EH (cell line): ENCODE measurements at places on chromosomes 12 and 14.

DNA sequence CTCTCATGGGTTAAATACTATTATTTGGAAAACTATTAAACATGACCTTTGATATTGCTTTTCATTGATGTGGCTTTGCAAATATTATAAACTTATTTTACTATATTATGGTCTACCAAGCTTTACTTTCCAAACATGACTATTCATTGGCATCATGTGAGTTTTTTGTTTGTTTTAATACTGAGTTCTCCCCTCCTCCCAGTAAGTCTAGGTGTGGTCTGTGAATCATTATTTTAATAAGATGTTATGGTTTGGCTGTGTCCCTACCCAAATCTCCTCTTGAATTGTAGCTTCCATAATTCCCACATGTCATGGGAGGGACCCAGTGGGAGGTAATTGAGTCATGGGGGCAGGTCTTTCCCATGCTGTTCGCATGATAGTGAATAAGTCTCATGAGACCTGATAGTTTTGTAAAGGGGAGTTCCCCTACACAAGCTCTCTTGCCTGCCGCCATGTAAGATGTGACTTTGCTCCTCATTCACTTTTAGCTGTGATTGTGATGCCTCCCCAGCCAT, 80.0 kb downstream of the BORCS5 start:
- DNase-seq: peak; percentile 29

GRCh38 chr14:99063620-99064225, 208.3 kb downstream of the BCL11B start:
- no peak for DNase-seq

DNA sequence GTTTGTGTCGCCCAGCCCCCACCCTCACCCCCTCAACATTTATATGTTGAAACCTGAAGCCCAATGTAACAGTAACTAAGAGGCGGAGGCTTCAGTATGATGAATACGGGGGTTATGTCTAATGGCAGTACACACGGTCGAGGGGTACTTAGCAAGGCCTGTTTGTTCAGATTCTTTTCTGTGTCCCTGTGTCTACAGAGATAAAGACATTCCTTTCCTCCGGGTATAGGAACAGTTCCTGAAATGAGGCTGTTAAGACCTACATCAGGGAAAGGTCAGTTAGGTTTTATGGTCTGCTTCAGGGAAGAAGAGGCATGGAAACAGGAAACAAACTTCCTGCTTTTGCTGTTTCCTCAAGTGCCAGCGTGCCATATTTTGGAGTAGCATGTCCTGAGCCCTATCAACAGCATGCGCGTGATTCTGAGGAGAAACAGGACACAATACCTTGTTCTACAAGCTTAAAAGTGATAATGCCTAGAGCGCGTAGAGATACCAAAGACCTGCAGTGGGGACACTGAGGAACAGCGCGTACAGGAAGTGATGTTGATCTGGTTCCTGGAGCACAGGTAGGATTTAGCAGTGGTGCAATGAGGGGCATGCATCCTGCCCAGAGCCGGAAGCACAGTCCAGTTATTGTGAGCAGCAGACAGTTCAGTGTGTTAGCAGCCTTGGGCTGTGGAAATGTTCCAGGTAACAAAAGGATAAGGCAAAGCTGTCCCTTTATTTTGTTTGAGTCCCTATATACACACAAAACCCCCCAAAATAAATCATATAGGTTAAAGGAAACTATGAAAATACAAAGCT, 47.2 kb downstream of the FGD4 start:
- no peak for DNase-seq

DNA sequence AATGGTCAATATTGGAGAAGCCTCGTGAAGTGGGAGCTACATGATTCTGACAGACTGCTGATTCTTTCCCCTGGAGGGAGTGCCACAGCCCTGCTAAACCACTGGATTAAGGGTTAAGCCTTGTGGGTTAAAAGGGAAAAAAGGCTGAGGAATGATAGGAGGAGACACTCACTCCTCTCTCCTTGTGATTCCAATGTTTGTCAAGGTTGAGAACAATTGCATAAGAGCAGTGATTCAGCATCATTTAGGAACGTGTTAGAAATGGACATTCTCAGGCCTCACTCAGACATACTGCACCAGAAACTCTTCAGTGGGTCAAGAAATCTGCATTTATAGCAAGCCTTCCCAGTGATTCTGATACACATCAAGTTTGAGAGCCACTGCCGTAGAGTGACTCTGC, 87.8 kb upstream of the GZMB start:
- no peak for DNase-seq

GRCh38 chr12:48489012-48489411, 6.7 kb downstream of the C12orf54 start:
- peak; percentile 67 for DNase-seq

DNA sequence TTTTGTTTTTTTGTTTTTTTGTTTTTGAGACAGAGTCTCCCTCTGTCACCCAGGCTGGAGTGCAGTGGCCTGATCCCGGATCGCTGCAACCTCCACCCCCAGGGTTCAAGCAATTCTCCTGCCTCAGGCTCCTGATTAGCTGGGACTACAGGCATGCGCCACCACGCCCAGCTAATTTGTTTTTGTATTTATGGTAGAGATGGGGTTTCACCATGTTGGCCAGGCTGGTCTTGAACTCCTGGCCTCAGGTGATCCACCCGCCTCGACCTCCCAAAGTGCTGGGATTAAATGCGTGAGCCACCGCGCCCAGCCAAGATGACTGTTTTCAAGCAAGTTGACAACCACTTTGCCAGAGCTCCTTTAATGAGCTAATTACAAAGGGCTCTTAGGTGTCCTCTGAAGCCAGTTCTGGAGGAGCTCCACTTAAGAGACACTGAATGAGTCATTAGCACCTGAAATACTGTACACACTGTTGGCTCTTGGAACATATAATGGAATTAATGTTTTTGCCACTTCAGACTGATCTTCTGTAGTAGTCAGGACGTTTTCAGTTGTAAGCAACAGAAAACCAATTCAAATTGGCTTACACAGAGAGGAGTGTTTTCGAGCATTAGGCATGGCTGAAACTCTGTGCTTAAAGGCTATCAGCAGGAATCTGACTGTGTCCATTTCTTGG, 55.4 kb upstream of the MED13L start:
- no peak for DNase-seq

DNA sequence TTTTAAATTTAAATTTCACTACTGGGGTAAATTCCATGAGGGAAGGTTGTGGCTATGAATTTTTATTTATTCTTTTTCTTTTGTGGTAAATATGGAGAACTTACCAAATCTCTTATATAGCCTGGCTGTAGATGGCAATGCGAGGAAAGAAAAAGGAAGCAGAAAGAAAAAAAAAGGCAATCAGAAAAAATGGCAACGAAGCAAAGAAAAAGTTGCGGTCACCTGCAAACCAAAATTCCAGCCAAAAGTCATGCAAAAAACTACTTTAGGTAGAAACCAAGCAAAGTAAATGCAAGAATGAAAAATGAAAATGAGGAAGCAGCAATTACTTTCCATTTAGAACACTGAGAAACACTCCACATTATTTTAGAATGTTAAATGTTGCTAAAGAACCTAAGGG, 69.5 kb upstream of the GNPNAT1 start:
- DNase-seq: no peak

- no peak for DNase-seq
Measured at GRCh38 chr12:123135688-123136087, 15.2 kb downstream of the PITPNM2 start.

DNA sequence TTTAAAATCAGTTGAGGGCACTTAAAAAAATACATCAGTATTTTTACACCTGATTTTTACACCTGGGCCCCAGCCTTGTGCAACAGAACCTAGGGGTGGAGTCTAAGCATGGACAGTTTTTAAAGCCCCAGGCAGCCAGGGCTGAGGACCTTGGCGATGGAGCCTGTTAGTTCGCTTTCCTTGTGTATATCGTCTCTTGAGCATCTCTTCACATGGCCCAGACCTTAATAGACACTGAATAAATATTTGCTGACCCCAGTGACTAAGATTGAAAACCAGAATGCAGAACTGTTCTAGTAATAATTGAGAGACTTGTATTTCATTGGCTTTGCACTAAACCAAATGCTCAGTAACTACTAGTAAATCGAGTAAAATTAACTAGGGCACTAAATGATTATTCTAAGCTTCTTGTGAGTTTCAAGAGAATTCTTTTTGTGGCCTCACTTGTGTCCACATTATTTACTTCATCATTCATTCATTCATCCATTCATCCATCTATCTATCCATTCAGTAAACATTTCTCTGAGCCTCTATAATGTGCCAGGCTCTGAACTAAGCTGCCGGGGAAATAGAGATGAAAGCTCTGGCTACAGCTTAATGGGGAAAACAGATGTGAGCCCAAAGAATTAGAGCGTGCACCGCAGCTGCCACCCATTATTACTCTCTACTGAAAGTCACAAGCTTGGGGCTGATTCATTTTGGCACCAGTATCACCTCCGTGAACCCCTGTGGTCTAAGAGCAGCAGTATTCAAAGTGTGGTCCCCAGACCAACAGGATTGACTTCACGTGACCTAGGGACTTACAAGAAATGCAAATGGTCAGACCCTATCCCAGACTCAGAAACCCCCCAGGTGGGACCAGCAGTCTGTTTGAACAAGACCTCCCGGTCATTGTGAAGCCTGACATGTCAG, 30.7 kb upstream of the BCL7A start:
- peak; percentile 28 for DNase-seq

GRCh38 chr14:93735206-93735605, 53.1 kb downstream of the PRIMA1 start:
- DNase-seq: no peak

- DNase-seq: no peak
Measured at GRCh38 chr12:143964-144649, 69.8 kb downstream of the SLC6A12 start.

GRCh38 chr12:120961604-120962531, 16.5 kb upstream of the HNF1A start:
- DNase-seq: no peak

GRCh38 chr12:110686294-110686903, 2.5 kb downstream of the HVCN1 start:
- no peak for DNase-seq

DNA sequence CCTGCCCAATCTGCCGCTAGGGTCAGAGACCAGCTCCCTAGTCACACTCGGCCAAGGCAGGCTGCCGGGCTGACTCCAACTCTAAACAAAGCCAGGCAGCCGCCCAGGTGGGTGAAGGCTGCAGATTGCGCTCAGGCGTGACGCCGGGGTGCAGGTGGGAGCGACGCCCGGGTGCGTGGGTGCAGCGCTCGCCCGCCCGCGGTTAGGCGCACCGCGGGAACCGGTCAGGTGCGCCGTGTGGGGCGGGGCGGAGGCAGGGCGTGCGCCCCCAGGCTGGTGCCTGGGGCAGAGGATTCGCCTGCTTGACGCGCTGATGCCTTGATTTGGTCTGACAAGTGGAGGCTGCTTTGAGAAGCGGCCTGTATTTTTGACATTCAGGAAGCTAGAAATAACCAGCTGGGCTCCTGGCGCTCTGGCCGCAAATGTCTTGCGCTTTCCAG, 126.7 kb upstream of the HIF1A start:
- DNase-seq: no peak

- peak; percentile 22 for DNase-seq
Measured at GRCh38 chr12:2194060-2194459, 141.3 kb downstream of the CACNA1C start.

- no peak for DNase-seq
Measured at GRCh38 chr14:97177635-97178034, 380.5 kb downstream of the VRK1 start.

DNA sequence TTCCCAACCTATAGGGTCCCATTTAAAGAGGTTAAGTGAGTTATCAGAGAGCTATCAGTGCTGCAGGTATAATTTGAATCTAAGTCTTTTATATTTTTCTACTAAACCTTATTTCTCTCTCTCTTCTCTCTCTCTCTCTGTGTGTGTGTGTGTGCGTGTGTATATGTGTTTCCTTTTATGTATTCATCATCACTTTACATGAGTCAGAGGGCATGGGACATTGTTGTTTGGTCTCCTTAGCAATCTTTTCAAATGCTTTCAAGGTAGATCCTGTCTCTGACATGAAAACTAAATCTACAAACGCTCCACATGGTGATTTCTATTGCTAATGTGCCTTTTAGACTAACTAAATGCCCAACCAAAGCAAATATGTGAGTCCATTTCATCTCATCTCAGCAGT, 459.7 kb downstream of the BTG1 start:
- DNase-seq: no peak

GRCh38 chr12:122035292-122035691, 13.6 kb downstream of the BCL7A start:
- no peak for DNase-seq
